Ammon's horn (tissue), 1 donor: ENCODE measurements at places on chromosomes 2 and 18.
A peak's percentile ranks its signal among the peaks of the same experiment; 100 is the strongest.

DNA sequence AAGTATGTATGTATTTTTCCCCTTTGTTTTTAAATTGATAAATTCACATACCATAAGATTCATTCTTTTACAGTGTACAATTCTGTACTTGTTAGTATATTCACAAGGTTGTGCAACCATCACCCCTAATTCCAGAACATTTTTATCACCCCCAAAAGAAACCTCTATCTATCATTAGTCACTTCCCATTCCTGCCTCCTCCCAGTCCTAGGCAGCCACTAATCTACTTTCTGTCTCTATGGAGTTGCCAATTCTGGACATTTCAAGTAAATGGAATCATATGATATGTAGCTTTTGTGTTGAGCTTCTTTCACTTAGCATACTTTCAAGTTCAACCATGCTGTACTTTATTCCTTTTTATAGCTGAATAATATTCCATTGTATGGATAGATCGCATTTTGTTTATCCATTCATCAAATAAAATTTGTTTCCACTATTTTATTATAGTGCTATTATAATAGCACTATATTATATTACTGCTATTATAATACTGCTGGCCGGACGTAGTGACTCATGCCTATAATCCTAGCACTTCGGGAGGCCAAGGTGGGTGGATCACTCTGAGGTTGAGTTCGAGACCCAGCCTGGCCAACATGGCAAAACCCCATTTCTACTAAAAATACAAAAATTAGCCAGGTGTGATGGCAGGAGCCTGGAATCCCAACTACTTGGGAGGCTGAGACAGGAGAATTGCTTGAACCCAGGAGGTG, 10.9 kb downstream of the STARD7 start:
- DNase-seq, result no peak

- no peak for DNase-seq
Measured at GRCh38 chr2:29080886-29081743, 6.8 kb upstream of the PCARE start.

- peak; percentile 30 for DNase-seq
Measured at GRCh38 chr2:221943076-221943810, 355.6 kb downstream of the PAX3 start.

GRCh38 chr2:180695586-180696401, 284.6 kb upstream of the UBE2E3 start:
- DNase-seq, result no peak

- no peak for DNase-seq
Measured at GRCh38 chr2:119637371-119637770, 41.6 kb upstream of the TMEM177 start.

DNA sequence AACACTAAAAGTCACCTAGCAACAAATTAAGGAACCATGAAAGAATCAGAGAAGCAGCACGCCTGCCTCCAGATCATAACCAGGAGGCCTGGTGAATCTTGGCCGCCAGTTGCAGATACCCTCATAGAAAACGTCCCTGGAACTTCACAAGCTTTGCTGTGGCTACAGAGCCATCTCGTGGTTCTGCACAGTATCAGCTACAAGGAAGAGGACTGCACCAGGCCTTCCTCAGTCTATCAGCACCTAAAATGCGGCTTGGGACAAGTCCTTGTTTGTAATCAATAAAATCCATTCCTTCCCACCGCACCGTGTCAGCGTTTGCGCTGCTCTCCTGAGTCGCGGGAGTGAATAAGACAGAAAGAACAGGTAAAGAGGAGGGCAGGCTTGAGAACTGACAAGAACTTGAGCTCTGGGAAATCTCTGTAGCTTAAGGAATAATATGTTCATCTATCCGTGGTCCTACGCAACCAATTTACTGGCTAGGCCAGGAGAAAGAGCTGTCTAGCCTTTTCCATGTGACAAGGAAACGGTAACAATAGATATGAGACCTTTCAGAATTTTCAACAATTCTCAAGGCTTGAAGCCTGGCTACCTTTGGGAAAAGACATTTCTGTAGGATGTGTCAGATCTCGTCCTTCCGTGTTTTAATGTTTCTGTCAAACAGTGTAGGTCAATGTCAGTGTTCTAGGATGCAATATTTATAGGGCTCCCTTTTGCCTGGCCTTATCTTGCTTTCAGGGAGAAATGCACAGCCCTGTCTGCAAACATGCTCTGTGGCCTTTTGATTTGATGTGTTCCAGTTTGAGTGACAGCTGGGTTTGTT, 128.5 kb upstream of the RAB12 start:
- DNase-seq, result peak; percentile 86

- DNase-seq, result peak; percentile 97
Measured at GRCh38 chr2:47310801-47311560, 92.0 kb upstream of the MSH2 start.

- no peak for DNase-seq
Measured at GRCh38 chr2:117815946-117816345, 1.5 kb downstream of the DDX18 start.

DNA sequence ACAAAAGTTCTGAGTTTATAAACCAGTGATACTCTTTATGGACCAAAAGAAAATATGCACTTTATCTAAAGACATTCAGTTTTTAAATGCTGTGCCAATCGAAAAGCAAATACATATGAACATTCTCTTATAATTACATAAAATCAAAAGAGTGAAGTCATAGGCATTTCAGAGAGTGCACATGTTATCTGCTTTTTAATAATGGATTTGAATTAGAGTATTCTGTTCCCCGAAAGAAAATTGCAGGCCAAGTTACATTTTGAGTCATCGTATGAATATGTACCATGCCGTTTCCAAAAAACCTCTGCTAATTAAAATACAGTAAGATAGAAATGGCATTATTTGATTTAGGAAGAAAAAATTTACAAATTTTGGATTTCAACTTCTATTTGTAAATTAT, 565.7 kb downstream of the ZEB2 start:
- no peak for DNase-seq

DNA sequence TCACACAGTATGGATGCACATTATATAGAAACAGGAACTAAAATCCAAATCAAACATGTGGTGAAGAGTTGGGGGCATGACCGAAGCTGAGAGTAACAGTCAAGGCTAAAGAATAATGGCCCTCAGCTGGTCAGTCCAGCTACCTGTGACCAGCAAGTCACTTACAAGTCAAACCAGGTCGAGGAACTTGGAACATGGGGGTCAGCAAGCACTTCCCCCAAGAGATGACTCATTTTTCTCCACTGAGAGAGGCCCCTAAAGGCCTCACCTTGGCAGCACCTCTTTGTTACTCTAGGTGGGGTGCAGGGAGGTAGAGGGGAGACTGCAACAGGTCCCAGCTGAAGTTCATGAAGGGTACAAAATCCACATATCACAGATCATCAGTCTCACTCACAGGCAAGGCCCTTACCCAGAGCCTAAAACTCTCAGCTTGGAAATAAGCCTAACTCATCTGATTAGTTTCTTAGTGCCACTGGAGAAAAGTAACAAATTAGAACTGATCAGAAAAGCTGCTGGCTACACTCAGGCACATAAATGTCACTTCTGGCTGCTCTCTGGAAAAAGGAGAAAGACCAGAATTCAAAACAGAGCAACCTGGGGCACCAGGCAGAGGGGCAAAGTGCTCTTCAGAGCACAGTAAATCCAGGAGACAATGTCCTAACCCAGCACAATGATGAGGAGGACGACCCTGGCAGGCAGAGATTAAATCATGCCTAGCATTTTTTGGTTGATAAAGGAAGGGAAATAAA, 4.0 kb downstream of the SDC1 start:
- no peak for DNase-seq

DNA sequence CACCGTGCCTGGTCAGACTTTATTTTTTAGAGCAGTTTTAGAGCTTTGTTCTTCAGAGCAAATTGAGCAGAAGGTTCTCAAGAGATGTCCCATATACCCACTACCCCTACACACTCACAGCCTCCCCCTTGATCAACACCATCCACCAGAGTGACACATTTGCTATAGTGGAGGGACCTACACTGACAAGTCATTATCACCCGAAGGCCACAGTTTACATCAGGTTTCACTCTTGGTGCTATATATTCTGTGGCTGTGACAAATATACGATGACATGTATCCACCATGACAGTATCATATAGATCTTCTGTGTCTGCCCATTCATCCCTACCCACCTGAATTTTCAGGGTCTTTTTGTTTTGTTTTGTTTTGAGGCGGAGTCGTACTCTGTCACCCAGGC, 15.4 kb upstream of the ATP6V1C2 start:
- no peak for DNase-seq

DNA sequence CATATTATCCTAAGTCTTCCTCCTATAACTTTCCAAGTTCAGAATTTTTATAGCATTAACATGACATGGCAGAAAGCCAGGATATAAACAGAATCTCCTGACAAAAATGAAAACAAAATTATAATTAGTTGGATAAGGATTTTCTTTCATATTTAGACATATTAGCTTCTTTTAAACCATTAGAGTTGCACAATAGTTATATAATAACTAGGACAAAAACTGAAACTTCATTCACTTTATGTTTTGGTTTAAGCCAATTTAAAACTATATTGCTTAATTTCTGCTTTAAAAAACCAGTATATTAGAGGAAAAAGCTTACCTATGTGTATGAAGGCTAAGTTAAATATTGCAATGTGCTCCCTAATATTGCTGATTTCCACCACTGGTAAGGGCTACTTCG, 254.8 kb downstream of the GPD2 start:
- DNase-seq, result no peak
